ENCODE measurements at places on chromosomes 7 and 10.
A peak's percentile ranks its signal among the peaks of the same experiment; 100 is the strongest.

- DNase-seq, result no peak
Measured at GRCh38 chr10:123187781-123188180, 33.6 kb downstream of the BUB3 start.

DNA sequence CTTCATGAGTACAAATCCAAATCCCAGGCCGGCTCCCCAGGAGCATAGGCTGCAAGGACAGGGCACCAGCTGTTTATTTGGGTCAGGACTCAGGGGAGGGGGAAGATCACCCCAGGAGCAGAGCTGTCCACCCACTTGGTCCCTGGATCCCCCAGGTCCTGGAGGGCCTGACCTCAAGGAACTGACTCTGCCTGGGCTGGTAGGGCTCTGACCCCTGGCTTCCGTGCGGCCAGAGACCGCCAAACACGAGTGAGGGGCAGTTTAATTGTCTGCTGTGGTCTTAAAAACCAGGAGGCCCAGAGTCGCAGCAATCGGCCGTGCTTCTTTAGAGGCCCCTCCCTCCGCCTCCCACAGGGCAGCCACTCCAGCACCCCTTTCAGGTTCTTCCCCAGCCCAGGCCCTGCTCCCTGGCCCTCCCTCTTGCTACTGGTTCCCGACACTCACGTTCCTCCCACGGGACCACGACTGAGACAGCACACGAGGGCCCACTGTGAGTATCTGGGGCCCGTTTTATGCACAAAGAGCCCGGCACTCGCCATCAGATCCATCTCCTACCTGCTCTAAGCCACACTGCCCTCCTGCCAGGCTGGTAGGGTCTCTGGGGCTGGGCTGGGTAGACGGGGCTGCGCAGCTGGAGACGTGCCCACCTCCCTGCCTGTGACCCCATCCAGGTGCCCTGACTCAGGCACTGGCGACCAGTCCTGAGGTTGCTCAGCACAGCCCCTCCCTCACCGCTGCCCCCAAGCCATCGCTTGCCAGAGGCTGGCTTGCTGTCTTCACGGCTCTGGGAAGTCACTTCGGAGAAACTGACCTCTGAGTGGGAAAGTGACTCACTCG, 30.0 kb upstream of the CFAP46 start:
- DNase-seq, result peak; percentile 10

DNA sequence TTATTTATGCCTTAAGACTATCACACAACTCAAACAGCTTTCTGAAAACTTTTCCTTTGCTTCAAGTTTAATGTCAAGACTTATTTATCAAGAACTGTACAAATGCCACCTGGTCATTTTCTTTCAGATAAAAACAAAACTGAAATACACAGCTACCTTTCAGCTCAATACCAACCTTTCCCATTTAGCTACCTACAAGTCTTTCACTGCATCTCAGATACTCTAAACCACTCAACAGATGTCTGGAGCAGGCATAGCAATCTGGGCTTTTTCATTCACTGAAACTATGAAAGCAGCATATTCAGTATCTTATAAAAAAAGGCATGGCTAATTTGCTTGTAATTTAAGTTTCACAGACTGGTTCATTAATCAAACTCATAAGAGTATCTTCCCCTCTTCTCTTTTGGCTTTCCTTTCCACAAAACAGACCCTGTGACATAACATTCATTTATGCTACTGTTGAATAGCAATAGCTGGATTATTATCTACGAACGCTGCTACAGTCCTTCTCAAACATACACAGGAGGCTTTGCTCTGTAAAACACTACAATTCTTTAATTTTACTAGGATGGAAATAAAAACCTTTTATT, 8.2 kb downstream of the TRA2A start:
- DNase-seq, result no peak

- DNase-seq, result no peak
Measured at GRCh38 chr7:102814025-102814471, 65.2 kb downstream of the FAM185A start.

- no peak for DNase-seq
Measured at GRCh38 chr7:50497968-50498367, 47.8 kb upstream of the FIGNL1 start.

- no peak for DNase-seq
Measured at GRCh38 chr10:4770801-4771553, 55.0 kb upstream of the AKR1E2 start.

DNA sequence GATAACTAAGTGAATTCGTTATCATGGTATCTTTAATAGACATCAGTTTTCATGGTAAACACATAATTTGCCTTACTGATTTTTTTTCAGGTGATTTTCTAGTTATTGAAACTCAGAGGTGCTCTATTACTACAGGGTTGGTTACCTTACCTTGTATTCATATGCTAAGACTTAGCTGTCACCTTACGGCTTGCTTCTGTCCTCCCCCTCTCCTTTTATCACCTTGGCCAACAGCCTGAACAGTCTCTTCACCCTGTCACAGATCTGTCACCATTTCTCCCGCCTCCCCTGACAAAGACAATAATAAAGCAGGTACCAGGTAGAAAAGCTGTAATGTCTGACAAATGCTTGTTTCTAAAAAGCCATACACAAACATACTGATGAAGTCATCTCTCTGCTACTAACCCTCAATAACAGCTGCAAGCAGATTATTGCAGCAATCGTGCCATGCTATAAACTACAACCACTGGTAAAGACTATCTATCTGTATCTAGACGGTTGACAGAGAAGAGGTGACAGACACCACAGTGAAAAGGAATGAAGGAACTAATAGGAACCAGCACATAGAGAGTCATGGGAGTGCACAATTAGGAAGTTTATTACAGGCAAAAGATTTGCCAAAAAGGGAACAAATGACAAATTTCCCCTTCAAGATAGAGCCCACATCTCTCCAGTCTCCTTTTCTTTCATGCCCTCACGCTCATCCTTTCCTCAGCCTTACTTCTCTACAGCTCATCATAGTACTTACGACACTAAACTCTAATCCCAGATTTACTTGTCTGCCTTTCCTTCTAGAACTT, 57.2 kb downstream of the ARHGAP12 start:
- no peak for DNase-seq

DNA sequence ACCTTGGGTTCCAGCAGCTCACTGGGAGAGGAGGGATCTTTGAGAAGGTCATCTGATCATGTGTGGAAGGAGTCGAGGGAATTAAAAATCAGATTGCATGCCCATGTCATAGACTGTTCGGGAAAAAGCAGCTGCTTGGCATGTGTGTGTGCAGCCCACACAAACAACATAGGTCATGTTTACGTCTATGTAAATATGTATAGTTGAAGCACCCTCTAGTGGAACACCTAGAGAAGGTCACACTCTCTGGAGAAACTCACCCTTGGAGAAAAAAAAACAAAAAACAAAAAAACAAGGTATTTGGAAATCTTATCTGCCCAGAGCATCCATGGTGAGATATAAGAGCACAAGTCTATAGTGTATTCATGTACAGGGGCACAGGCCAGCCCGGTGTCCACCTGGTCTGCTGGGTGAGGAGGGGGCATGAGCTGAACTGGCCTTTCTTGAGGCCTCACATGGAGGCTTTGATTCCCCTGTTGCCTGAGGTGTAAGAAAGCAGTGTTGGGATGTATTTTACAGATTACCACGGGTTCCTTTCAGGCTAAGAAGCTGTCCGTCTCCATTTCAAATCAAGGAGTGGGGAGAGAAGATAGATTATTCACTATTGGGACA, 98.0 kb downstream of the NPY start:
- no peak for DNase-seq

GRCh38 chr7:98294798-98295382, 13.4 kb downstream of the BRI3 start:
- peak; percentile 66 for DNase-seq

- no peak for DNase-seq
Measured at GRCh38 chr10:70791386-70792039, 6.3 kb upstream of the TBATA start.

DNA sequence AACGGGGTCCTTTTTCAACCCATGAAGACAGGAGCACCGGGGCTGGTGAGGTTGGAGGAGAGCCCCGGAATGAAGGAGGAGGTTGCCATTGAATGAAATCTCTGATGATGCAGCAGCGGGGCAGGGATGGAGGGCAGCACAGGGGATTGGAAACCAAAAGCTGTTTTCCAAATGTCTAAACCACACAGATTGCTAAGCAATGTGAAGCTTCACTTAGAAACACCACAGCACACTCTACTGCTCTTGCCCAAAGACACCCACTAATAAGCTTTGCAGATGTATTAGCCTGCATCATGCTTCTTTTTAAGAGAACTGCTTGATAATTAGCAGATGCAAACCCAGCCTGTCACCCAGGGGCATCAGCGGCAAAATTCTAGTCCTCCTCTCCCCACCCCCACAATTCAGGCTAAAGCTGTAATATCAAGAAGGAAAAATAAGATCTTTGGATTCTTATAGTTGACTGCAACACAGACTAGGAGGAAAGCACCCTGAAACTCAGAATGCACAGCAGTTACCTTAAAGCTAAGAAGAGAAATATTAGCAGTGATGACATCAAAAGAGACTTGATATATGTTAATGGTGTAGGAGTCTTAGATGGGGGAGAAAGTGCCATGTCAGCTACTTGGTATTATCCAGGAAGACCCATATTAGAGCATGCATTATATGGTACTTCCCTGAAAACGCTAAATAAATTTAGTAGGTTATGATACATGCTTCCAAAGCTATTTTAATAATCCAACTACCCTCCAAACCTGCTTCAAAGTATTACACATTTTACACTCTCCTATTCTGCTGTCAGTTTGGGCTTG, 666.7 kb downstream of the KCNMA1 start:
- peak; percentile 56 for DNase-seq

DNA sequence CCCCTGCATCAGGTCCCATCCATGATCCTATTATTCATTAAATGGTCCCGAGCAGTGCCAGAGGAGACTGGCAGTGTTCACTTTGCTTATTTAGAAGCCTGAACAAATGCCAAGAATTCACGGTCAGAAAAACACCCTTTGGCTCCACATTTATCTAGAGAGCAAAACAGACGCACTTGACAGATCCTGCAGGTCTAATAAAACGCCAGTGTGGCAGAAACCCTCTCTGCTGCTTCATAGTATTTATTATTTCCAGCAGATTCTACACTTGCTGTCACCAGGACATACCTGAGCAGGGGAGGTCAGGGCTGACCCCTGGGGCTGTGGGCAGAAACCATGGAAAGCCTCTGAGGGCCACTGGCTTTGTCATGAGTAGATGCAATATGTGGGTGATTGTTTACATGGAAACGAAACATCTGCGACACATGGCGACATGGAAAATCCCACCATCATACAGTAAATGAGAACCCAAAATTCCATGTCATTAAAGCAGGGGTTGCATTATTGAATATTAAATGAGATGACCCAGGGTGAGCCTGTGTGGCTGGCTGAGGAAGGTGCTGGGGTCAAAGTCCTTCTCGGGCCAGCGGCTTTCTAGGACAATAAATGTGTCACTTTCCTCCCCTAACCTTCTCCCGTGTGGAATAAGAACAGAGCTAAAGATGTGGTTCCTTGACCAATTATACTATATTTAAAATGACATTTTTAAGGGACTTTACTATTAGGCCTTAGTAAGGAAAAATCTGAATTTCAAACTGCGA, 205.9 kb upstream of the SVIL start:
- no peak for DNase-seq

- no peak for DNase-seq
Measured at GRCh38 chr10:62554632-62555199, 180.5 kb downstream of the ZNF365 start.

DNA sequence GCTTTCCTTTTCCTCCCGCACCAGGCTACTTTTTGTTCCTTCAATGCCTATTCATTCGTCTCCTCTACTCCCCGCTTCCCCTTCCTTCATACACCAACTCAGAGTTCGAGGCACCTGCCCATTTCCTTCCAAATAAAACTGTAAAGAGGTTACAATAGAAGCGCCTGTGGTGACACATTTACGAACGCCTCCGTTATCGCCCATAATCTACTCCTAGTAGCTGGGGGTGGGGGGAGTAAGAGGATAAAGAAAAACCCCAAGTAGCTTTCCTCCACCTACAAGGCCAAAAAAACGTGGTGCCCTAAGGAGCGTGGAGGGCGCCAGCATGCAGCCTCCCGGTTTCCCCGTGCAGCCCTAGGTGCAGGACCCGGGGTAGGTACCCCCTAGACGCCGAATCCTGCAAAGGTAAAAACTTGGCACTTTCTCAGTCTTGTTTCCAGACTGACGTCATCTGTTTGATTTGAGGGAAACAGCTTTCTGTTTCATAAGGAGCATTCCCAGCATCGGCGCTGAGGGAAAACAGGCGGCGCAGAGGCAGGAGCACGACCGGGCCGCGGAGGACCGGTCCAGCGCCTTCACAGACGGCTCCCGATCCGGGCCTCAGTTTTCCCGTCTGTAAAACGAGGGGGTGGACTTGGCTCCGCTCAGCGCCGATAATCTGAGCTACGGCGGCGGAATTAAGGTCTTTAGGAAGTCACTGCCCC, 922 bp downstream of the PPA1 start:
- DNase-seq, result peak; percentile 42

GRCh38 chr10:84654671-84655070, 326.3 kb downstream of the CCSER2 start:
- DNase-seq, result no peak

DNA sequence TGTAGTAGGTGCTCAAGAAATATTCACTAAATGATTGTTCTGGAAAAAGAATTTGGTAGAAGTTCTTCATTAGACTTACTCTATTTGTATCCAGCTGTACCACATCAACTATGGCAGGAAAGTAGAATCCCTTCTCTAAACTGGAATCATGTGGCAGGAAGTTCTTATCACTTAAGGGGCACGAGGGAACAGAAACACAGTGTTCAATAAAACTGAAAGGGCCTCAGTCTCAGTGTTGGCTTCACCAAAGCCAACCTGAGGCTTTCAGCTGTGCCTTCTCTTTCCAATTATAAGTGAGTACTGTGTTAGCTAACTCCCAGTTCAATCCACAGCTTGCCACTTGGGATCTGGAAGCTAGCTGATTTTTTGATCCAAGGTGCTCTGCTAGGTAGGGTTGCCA, 257.6 kb upstream of the LRGUK start:
- DNase-seq, result no peak

- DNase-seq, result no peak
Measured at GRCh38 chr7:151706277-151707104, 170.4 kb downstream of the PRKAG2 start.

- DNase-seq, result no peak
Measured at GRCh38 chr7:123485721-123486120, 48.7 kb downstream of the IQUB start.

DNA sequence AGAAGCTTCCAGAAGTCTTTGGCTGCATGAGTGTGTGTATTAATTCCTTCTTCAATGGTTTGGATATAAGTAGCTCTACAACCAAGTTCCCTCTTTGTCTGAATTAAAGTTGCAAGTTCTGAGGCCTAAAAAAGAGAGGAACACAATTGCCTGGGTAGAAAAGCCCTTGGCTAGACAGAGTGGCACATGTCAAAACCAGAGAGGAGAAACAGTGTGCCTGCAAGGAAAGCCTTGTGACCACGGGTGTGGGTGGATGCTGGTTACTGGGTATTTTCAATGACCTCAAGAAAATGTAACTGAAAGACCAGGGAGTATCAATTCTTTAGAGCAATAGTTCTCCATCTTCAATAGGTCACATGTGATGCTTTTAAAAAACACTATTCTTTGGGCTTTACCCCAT, 148.3 kb downstream of the SVIL start:
- DNase-seq, result no peak

DNA sequence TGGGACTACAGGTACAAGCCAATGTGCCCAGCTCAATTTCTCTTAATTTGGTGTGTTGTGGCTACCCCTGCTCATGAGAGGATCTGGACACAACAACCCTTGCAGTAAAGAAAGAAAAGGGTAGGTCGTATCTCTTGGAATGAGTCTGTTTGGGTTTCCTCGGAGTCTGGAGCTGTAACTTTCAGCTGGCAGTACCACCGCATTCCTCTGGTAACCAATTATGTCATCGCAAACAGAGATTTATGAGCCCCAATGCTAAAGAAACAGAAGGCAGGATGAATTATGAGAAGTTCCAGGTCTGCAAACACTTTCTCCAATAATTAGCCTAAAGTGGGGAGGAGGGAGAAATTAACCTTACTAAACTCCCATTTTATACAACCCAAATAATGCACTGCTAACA, 186.6 kb upstream of the NRP1 start:
- no peak for DNase-seq

Data from right hindlimb (tissue), 1 donor.